ENCODE measurements at places on chromosomes 7 and 10.

GRCh38 chr7:108009873-108010272, 6.9 kb upstream of the LAMB1 start:
- DNase-seq = no peak

- DNase-seq = no peak
Measured at GRCh38 chr10:22683140-22683389, 31.3 kb downstream of the PIP4K2A start.

GRCh38 chr7:155375337-155376277, 77.9 kb downstream of the INSIG1 start:
- DNase-seq = no peak

DNA sequence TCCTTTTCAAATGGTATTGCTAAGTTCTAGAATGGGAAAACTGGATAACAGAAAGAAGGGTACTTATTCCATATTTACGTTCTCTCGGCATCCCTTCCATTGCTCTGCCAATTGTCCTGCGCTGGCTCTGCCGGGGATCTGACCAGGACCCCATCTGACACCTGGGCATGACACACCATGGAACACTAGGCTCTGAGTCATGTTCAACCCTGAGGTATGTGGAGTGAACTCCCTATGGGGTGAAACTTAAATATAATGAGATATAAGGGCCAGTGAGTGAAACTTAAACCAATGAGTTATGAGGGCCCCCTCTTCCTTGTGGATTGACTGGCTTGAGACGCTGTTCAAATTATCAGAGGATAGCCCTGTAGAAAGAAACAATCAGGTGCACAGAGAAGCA, 55.1 kb upstream of the ZEB1 start:
- no peak for DNase-seq

GRCh38 chr7:24756545-24757352, 515 bp downstream of the GSDME start:
- peak; percentile 20 for DNase-seq

DNA sequence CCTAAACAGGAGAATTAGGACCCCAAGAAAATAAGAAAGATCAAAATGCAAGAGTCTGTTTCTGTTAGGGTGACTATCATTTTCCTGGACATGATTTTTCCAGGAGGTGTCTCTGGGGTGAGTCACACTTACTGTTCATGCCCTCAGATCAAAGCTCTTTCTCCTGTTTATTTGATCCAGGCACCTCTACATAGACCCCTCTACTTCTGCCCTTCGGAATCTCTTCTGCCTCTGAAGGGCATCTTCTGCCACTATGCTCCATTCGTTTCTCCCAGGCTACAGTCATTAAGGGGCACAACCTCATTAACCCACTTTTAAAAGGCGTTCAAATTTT, 1328.0 kb downstream of the GATA3 start:
- no peak for DNase-seq

DNA sequence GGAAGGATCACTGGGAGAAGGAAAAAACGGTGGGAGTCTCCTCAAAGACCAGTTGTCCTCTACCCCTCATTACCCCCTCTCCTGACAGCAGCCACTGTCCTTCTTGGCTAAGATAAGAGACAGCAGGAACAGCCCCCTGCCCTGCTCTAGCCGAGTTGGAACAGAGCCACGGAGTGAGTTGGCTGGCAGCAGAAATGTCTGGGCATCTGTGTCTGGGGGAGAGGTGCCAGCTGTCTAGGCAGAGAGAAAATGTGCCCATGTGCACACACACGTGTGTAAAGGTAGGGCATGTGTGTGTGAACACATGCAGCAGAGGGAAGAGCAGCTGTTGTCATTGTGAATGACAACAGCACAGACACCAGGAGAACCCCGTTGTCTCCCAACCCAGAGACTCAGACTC, 9.4 kb upstream of the HILPDA start:
- no peak for DNase-seq

GRCh38 chr10:133445751-133446708, 7.7 kb upstream of the SCART1 start:
- no peak for DNase-seq

- no peak for DNase-seq
Measured at GRCh38 chr7:50733552-50733951, 49.1 kb downstream of the GRB10 start.

DNA sequence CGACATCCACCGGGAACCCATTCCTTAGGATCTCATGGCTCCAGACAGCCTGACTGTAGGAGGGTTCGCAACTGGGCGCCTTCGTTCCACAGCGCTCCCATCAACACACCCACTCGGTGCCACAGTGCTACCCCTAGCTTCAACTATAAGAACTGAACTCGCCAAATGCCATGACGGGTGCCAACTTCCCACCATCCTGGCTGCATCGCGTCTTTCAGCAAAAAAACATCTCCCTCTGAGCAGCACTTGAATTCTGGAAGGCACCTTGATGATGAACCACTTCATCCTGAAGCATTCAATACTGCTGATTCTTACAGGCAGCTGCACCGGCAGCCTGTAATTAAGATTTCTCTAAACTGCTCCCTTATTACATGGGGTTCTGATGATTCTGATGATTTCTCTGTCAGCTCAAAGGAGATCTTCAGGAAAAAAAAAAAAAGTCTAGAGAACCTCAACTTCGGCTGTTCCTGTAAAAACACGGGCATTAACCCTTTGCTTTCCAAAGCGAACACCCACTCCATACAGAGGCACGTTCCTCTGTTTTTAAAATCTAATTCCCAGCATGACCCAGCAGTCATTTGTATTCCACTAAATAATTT, 1.3 kb downstream of the CYTH3 start:
- DNase-seq = peak; percentile 72

- DNase-seq = no peak
Measured at GRCh38 chr7:32881074-32881982, 10.2 kb downstream of the KBTBD2 start.

GRCh38 chr7:22143491-22143890, 197.8 kb upstream of the CDCA7L start:
- no peak for DNase-seq

- peak; percentile 56 for DNase-seq
Measured at GRCh38 chr7:149846436-149847046, 8.4 kb downstream of the ZNF862 start.

GRCh38 chr7:108328174-108328651, 128.0 kb downstream of the NRCAM start:
- DNase-seq = no peak

GRCh38 chr7:41786404-41786803, 83.5 kb upstream of the INHBA start:
- no peak for DNase-seq

- DNase-seq = no peak
Measured at GRCh38 chr10:123475466-123475865, 190.7 kb upstream of the GPR26 start.

DNA sequence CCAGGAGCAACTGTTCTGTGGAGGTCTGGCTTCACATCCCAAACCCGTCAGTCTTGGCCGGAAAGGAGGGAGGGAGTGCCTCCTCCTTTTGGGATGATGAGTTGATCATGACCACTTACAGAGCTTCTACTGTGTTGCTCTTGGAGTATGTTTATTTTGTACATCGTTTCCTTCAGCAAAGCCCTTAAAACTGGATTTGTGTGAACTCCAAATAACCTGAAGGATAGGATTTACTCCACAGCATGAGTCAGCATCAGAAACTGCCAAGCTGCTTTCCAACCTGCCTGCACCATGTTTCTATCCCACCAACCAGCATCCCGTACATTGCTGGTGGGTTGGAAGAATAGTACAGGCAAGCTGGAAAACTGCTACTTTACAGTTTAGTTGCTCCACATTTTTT, 3.5 kb downstream of the CCDC201 start:
- no peak for DNase-seq

- DNase-seq = no peak
Measured at GRCh38 chr7:149865437-149865836, 8.3 kb upstream of the ATP6V0E2 start.

GRCh38 chr10:36577126-36577525, 548.3 kb upstream of the ANKRD30A start:
- DNase-seq = no peak

DNA sequence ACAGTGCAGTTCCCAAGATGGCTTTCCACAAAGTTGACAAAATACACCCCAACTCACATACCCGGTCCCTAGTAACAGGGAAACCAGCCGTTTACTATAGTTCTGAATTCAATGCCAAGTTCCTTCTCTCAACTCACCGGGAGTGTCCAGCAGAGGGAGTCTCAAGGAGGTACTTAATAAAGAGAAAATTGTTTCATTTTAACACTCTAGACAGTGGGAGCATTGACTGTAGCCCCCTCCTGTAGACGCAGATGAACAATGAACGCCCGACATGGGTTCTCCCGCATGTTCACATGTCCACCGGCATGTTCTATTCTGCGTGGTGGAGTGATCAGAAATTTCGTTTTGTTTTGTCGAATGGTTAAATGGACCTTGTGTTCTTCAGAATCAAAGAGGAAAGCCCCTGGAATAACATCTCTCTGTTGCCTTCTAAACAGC, 1.9 kb downstream of the HIPK2 start:
- DNase-seq = peak; percentile 93

DNA sequence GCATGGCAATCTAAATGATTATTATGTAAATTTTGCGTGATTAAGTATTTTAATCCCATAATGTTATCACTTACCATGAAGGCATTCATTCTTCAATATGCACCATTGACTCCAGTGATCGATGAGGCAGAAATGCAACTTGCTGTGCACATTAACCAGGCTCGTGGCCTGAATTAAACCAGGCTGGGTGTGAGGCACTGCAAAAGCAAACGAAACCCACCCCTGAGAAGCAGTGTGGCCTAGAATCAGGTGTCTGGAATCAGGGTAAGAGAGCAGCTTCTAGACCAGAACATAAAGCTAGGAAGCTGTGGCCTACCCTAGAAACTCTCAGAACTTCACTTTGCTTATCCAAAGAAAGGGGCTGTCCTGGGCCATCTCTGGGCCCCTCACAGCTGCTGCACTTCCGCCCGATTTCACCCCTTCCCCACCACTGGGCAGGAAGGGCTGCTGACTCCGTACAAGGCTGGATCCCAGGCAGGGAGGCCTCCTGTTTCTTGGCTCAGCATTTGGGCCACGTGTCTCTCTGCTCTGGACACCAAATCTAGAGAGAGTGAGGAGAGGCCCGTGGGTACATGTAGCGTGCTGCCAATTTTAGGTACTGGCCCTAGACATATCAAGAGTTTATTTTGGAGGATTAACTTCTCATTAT, 4.4 kb downstream of the PTPRE start:
- DNase-seq = no peak

All from pons (tissue), 1 donor.